ENCODE measurements at places on chromosomes 16 and 17. TPM values are rescaled to one million over a fixed set of nuclear protein-coding genes. Genes with fewer than 3 reads are reported as not detected.

Gene TRAPPC2L
- 43.1 TPM for total RNA-seq

Gene SYCE1L
- not detected for total RNA-seq

Gene UBE2I
- total RNA-seq: 37.1 TPM

Gene KRTAP1-5
- total RNA-seq: 31.8 TPM

Gene CA5A
- not detected for total RNA-seq

Gene ACAP1
- not detected for total RNA-seq

Gene ALDH3A1
- total RNA-seq: not detected

Gene TNP2
- not detected for total RNA-seq

Gene MSI2
- total RNA-seq: 17.4 TPM

Gene USH1G
- total RNA-seq: not detected

Gene RPGRIP1L
- 14.1 TPM for total RNA-seq

Gene C16orf92
- total RNA-seq: not detected

Gene LIMD2
- 5.9 TPM for total RNA-seq

Gene PIMREG
- 5.1 TPM for total RNA-seq

Gene PRR35
- under 0.01 TPM for total RNA-seq

Gene ABCC6
- under 0.01 TPM for total RNA-seq

Gene RECQL5
- 24.5 TPM for total RNA-seq

Gene SERPINF2
- total RNA-seq: not detected
